Activated CD4-positive, CD25-positive, alpha-beta regulatory T cell (primary cell): ENCODE measurements at places on chromosomes 5 and 9.

DNA sequence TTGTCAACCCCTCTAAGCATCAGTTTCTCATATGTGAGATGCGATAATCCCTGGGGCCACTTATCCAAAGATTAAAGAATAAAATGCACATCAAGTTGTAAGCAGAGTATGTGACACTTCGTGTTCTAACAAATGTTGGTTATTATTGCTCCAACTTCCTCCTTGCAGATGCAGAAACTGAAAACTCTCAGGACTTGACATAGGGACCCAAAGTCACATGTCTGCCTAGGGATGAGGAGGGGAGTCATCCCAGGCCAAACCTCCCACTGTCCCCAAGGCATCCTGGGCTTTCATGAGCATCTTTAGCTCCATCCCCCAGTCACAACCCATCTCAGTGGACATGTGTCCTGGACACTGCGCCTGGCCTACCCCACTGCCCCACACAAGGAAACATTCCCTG lies 27.5 kb upstream of the SYK start:
- DNase-seq = no peak

DNA sequence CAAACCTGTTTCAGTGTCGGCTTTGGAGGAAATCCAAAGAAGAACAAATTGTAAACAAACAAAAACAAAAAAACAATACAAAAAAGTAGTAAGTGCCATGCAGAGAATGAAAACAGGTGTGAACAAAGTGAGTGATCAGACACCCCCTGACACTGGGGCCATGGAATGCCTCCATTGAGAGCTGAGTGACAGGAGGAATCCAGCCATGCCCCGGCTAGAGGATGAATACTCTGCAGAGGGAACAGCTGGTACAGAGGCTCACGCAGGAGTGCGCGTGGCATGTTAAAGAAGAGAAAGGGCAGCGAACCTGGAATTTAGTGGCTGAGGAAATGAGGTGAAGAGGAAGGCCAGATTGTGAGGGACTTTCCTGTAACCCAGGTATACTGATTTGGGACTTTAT lies 15.5 kb upstream of the CCNJL start:
- DNase-seq = no peak

DNA sequence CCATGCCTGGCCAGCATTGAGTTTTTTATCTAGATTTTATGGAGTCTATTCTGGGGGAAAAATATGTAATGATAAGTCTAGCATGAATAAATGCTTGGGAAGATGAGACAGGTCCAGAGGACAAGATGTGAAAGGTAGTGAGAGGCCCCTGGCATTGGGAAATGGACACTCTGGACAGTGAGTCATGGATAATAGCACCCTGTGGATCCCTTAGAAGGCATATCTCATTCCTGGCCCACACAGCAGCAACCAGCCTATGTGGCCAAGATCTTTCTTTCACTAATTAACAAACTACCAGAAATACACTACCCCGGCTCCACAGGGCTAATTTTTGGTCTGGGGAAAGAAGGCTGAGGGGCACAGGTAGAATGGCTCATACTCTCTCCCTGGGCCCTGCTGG lies 356.1 kb downstream of the TRIM32 start:
- DNase-seq = no peak

DNA sequence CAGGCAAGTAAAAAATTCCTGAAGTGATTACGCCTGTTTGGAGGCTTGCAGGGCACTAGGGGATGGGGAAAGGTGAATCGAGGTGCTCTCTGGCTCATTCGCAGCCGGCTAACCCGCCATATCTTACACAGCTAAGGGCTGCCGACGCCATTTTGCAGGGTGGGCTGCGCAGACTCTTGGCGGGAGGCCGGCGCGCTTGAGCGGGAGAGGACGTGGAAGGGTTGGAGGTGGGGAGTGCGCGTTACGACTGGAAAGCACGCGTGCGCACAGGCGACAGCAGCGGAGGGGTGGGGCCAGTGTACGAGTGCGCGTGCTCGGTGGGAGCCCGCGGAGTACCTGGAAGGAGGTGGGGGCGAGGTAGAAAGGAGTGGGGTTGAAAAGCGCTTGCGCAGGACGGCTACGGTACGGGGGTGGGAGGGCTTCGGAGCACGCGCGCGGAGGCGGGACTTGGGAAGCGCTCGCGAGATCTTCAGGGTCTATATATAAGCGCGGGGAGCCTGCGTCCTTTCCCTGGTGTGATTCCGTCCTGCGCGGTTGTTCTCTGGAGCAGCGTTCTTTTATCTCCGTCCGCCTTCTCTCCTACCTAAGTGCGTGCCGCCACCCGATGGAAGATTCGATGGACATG lies at the start of gene NPM1:
Gene NPM1 (plus strand): TSS at position 505 of the 625 bp plus-strand sequence. CDS start 100 bp downstream, at position 605.
- DNase-seq = peak; percentile 93

- DNase-seq = no peak
These were observed 61.4 kb downstream of the TSSK1B start for GRCh38 chr5:113373426-113373825.

- peak; percentile 12 for DNase-seq
These were observed 2.1 kb upstream of the TTLL11 start for GRCh38 chr9:122095010-122095767.

DNA sequence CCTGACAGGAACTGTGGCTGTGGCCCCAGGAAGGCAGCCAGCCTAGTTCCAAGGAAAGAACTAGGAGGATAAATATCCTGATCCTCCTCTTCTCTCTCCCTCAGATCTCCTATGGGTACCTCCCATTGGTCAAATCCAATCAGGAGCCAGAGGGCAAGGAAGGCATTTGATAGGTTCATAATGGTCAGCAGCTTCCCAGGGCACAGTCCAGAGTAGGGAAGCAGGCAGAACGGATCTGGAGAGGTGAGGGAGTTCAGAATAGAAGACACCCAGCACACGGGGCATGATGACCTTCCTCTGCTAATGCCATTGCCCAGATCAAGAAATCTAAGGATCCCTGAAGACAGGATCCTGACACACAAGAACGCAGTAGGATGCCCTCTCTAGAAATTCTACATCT lies 8.6 kb downstream of the ABLIM3 start:
- no peak for DNase-seq

DNA sequence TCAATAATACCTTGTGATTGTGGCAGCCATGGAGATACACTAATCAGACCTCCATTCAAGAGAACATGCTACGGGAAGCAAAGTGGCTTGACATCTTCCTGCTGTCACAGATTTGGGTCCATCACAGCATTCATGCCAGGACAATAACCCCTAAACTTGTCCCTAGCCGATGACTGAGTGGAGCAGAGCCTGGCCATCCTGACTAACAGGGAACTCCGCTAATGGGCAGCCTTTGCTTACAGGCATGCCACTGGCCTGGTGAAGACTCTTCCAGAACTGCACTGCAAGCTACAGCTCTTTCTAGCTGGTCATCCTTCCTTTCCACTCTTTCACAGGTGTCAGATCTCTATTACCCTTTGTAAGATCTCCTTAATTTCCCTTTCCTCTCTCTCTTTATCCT lies 16.0 kb downstream of the FAM174A start:
- no peak for DNase-seq

DNA sequence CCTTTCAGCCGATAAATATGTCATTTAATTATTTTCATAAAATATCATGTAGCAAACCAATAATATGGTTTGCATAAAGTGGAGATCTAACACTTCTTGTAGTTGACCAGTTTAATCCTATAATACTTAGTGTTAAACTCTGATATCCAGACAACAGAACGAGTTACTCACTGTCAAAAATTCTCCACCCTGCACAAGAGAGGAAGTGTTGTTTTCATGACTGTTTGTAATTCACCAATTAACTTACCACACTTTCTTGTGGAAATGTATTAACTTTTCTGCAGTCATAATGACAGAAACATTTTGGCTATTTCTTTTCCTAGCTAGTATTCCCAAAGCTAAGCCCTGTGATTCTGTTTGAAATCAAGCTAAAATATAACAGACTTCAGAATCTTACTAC lies 555.3 kb upstream of the FTMT start:
- DNase-seq = no peak

- no peak for DNase-seq
These were observed 52.8 kb upstream of the TUT7 start for GRCh38 chr9:86407022-86407421.

GRCh38 chr5:38463634-38464521 lies 92.6 kb downstream of the LIFR start:
- no peak for DNase-seq

DNA sequence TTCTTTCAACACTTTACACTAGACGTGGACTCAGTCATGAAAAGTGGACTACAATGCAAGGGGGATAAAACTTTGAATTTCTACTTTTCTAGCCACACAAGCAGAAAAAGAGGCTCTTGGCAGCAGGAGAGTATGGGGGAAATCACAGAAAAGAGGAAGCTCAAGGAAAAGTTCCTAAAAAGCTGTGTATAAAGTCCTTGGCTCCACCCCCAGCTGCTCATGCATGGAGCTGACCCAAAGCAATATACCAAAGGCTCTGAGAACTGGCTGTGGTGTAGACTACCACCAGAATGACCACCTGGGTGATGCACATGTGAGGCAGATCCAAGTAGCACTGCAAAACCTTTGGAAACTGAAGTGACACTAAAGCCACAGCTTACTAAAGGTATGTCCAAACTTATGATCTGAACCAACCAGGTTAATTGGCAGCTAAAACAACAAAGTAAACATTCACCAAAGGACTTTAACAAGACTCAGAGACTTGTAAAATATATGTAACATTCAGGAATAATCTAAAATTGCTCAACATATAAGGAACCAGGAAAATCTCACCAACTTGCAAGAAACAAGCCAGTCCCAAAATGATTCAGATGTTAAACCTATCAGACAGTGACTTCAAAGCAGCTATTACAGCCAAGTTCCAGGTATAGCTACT lies 55.5 kb upstream of the RASGRF2 start:
- no peak for DNase-seq
